AG10803 (cell line): ENCODE measurements at places on chromosomes 2 and 18.

DNA sequence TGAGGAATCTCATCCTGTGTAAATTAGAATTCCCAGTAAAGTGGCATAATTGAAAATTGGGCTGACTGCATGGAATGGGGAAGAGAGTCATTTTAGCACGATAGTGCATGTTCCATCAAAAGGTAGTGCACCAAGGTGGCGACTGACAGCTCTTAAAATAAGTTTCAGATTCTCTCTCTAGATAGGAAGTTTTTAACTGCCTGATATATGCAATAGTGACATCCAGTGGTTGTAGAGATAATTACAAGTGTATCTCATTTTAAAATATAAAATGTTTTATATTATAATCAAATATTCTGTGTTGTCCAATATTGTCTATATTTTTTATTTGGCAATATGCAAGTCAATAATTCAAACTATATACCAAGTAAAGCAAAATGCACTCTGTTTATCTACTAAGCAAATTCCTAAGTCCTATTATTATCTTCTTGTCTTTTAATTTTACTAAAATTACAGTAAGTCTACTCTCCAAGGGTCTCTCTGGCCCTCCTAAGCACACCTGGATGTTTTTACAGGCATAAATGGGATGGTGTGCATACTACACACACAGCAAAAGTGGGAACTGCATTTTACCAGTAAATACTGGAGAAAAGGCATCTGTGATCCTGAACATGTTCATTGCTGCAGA lies 397.7 kb upstream of the HNRNPA3 start:
- DNase-seq, result peak; percentile 33

DNA sequence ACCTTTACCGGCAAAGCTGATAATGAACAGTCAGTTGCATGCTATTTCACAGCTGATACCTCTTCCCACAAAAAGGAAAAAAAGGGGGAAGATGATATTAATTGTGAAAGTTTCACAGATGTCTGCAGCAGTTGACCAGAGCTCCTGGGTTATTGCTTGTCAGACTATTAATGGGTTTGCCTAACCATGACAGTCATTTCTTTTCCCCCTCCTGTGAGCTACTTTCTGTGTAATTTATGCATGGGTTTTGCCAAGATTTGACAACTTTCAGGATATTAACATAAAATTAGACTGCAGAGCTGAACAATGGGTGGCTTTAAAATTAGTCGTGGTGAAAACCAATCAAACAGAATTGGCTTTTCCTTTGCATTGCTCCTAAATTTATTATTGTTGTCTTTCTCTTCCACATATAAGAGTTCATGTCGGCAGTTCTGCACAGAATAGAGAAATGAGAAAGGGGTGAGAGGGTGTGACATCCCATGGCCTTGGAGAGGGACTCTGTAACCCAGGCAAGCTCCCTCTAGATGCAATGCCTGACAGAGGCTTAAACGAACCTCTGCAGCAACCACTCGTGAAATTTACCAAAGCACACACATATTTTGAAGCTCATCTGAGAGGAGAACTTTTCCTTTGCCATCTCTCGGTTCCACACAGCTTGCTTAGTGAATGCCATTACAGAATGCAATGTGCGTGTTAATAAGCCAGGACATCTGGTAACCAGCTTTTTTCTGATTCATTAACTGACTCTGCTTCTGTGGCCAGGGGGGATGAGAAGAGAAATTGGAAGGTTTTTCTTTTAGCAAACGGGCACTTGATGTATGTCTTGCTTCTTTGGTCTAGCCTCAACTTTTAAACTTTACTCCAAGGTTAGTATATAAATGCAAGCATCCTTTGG lies 82.2 kb upstream of the ITGA4 start:
- DNase-seq, result peak; percentile 88

DNA sequence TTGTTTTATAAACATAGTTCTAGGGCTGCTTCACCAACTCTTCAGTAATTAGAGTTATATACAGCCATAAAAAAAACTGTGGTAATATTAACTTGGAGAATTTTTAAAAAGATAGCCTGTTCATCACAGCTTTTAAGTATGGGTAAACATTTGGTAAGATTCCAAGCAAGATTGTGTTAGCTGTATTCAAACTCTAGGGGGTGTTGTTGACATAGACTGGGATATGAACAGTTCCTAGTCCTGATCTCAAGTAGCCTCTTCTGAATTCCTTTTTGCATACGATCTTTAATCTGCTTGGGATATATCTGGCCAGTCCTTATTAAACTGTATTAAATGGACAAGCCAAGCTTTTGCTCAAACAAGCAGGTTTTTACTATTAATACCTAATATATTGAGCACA lies 13.4 kb downstream of the NOP58 start:
- DNase-seq, result peak; percentile 75

GRCh38 chr2:53181759-53182158 lies 585.8 kb upstream of the CHAC2 start:
- no peak for DNase-seq

DNA sequence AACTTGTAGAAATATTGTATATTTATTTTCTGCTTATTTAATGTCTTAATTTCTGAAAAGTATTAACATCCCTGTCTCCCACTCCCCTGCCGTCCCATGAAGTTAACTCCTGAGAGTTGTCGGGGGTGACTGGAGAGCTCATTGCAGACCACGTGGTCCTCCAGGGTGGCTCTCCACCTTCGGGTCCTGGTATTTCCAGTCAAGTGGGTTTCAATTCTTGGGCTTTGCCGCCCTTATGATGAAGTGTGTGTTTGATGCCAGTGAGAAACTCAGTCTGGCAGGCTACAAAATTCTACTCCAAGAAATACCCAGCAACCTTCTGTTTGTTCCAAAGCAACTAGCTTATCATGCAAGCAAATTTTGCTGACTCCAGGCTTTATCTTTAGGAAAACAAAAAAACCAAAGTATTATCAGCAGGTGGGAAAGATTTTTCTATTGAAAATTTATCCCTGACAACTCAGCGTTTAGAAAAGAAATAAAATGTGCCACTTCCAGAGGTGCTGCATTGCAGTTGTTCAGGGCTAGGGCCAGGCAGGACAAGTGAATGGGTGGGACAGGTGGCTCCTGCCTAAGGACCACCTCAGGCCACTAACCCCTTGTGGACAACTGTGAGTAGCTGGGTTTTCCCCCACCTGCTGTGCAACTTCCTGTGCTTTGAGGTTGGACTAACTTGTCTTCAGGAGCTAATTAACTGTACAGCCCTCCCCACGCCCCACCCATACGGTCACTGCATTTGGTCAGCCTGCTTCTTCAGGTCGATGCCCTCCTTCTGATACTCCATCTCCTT lies 46.6 kb downstream of the BCL2L11 start:
- DNase-seq, result no peak

DNA sequence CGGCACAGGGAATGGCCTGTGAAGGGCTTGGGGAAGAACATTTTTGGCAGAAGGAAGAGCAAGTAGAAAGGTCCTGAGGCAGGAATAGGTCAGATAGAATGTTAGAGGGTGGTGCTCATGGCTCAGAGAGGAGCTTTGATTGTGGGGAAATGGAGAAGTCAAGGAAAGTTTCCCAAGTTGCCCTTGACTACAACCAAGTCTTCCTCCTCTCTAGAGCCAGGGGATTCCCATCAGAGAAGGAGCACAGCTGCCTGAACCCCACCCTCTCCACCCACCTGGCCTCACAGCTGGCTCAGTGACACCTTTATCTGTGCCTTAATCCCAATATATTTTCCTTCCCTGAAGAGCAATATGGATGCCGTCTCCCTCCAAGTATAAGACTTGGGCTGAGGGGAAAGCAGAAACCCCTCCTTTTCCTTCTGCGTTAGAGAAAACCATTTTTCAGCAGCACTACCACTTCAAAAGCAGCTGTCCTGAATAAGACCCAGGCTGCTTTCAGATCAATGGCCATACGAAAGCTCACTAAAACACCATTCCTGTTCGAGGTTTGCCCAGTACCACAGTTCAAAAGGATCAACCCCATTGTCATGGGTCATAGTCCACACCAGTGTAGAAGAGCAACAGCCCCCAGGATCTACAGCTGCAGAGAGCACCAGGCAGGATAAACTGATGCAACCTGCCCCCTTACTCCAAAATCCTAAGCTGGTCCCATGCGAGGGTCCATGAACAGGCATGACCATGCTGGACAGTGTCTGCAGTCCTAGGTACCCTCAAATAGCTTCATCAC lies 199.6 kb downstream of the AFF3 start:
- no peak for DNase-seq

GRCh38 chr2:20569464-20570223 lies 81.3 kb downstream of the HS1BP3 start:
- no peak for DNase-seq
